ENCODE measurements at places on chromosomes 5 and 9.

- DNase-seq = no peak
Measured at GRCh38 chr9:130110166-130110565, 56.5 kb downstream of the GPR107 start.

DNA sequence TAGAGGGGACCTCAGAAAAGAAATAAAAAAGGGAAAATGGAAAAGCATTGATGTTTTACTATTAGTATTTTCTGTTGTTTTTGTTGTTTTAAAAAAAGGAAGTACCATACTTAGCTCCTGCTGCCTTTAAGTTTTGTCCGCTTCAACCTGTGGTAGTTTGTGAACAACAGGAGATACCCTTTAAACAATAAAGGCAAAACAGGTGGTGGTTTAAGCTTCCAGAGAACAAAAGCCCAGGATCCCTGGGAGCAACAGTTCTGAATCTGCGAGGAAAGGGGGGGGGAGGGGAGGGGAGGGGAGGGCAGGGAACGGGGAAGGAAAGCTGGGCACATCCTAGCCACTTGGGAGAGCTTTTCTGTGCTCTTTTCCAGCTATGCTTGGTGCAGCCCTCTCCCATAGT is 2.1 kb upstream of the PSIP1 start:
- DNase-seq = no peak

GRCh38 chr5:169347786-169348185 is 46.8 kb upstream of the SLIT3 start:
- DNase-seq = no peak

- DNase-seq = no peak
Measured at GRCh38 chr5:35990941-35991611, at the start of gene UGT3A1. Gene UGT3A1, minus strand, starts transcription at chr5:35991390. Its CDS starts 150 bp downstream, at chr5:35991240.

DNA sequence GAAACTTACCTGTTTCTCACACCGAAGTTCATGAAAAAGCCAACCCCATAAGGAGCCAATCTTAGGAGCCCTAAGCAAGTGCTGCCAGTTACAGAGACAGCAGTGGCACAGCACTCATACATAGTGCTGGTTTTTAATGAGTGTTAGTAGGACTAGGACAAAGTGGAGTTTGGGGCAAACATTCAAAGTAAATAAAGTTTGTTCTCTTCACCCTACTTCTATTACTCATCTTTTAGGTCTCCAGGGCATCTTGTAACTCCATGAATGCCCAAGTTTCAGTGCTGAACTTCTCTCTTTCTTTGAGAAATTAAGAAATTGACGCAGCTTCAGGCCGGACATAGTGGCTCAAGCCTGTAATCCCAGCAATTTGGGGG is 584.7 kb downstream of the EBF1 start:
- DNase-seq = no peak

DNA sequence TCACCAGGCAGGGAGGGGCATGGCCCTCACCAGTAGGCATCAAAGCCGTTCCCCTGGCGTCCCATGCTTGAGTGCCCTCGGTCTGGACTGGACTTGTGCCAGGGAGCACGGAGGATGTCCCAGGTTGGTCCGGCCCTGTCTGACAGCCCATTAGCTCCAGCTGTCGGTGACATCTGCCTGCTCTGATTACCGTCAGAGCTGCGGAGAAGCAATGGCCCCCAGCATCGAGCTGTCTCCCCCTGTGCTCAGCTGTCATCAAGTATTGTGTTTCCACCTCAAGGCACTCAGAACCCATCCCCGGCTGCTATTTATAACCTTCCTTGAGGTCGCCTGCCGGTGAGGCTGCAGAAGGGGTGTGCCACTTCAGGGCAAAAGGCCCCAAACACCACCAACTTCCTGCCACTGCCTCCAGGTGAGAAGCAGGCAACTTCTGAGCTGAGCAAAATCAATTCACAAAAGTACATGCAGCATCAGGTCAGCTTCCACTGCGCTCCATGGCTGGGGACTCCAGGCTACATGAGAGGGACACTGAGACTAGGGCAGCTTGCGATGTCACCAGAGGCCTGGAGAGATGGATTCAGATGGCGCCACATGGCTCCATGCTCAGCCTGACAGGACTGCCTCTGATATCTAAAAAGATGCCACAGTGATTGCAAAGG is 142.7 kb downstream of the C5orf15 start:
- DNase-seq = peak; percentile 32

GRCh38 chr5:146107901-146108300 is 2.5 kb upstream of the PLAC8L1 start:
- DNase-seq = no peak

- no peak for DNase-seq
Measured at GRCh38 chr5:121121786-121122185, 657.7 kb downstream of the PRR16 start.

DNA sequence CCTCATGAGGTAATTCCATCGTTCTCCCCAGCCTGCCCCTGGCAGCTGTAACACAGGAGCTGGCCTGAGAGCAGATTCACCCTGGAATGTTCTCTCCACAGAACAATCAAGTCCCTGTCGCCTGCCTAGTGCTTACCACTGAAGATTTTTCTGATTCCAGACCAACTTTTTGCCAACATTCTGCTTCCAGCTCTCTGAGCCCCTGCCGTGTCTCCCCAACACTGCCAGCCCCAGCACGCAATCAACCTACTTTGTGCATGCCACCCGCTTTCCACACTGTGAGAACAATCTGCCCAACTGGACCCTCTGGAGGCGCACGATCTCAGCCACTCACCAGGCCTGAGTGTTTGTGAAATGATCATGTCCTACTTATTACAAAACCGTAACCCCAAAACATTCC is 62.6 kb downstream of the PSMB7 start:
- no peak for DNase-seq

DNA sequence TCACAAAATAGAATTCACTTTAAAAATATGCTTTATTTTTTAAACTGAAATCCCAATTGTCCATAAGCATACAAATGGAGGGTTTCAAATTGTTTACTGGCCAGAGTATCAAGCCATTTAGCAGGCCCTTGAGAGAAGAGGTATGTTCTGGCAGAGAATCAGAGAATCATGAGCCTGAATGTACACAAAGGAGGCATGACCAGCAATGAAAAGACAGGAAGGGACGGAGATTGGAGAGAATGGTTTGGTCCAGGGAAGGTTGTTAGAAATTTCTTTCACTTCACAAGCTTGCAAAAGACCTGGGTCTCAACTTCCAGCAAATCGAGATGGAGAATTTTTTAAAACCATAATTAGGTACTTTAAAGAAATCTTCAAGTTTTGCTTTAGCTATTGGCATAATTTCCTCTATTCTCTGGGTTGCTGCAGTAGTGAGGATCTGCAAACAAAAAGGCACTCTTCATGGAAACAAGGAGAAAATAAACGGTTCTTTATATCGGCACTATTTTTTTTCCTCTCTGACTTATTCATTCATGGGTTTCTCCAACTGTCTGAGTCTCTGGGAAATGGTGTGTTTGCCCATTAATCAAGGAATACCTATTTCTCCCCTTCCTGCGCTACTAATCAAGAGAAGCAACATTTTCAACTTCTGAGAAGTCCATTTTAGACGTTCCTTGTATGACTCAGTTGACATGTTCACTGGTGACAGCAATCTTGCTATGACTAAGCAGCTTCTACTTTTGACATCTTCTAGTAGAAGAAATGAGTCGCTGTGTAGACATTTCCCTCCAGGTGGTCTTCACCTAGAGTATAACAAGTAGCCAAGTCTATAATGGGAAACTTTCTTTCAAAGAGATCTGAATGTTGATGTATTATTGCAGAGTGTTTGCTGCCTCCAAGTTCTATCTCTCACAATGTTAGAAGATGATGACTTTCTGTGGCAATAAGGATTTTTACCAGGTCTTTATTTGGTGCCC is 23.1 kb upstream of the ERCC6L2 start:
- no peak for DNase-seq

GRCh38 chr5:133440467-133441115 is 171.8 kb downstream of the FSTL4 start:
- no peak for DNase-seq

- no peak for DNase-seq
Measured at GRCh38 chr9:120659676-120660075, 54.6 kb downstream of the MEGF9 start.

- DNase-seq = peak; percentile 87
Measured at GRCh38 chr5:132410451-132411303, 41.2 kb downstream of the SLC22A5 start.

- no peak for DNase-seq
Measured at GRCh38 chr5:80204808-80205614, 50.8 kb downstream of the SERINC5 start.

DNA sequence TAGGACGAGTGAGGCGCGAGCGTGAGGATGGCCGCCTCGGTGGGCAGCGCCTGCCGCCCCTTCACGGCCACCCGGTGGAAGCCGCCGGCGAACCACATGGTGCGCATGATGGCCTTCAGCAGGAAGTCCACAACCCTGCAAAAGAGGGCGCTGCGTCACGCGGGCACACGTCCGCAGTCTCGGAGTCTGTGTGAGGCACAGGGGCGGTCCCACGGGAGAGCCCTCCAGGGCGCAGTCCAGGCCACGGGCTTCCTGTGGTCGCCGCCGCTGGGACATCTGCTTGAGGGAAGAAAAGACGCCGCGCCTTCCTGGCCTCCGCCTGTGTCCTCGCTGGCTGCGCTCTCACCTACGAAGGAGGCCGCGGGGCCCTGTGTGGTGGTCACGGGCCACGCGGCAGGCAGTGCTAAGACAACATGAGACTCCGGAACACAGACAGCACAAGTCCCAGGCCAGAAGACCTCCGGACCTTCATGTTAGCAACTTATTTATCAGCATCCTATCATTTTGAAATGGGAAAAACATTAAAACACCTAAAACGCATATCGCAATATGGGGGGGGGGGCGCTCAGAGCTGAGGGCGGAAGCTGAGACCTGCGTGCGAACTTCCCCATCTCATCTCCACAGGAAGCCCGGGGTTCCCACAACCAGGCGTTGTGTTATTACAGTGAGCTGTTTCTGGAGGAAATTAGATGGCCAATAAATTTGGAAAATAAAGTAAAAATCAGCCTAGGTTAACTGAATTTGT is 28.8 kb downstream of the LPCAT1 start:
- no peak for DNase-seq

DNA sequence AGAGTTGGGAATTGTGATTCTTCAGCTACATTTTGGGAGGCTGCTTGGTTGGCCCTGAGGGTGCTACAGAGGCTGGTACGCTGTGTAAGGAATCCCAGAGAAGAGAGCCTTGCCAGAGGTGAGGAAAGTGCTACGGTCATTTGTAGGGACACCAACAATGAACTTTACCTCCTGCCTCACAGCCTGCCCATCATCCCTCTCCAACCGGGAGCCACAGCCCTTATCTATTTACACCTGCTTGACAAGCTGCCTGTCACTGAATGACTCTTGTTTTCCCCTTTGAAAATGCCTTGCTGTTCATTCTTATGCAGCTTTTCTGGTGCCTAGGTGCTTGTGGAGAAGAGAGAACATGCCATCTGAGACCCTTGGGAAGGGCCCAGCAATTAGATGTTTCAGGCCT is 110.8 kb downstream of the PCSK1 start:
- DNase-seq = no peak

DNA sequence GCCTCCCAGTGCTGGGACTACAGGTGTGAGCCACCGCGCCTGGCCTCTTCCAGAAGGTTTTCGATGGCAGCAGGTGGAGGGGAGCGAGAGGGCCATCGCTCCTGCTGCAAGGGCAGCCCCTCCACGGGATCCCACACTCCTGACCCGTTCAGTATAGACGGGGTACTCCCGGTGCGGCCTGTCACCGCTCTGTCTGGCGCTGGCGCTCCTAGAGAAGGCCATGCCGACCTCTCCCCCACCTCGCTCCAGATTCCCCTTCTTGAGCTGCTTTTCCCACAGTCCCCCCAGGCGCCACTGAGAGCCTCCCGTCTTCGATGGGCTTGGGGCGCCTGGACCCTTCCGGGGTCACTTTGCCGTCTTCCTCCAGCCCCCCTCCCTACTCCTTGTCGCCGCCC is 4.3 kb upstream of the SQSTM1 start:
- DNase-seq = no peak

GRCh38 chr5:34789021-34789531 is 49.9 kb upstream of the TTC23L start:
- DNase-seq = no peak

GRCh38 chr5:52956915-52957747 is 32.0 kb upstream of the ITGA2 start:
- no peak for DNase-seq

GRCh38 chr9:125439434-125440272 is 178.0 kb downstream of the GAPVD1 start:
- no peak for DNase-seq

DNA sequence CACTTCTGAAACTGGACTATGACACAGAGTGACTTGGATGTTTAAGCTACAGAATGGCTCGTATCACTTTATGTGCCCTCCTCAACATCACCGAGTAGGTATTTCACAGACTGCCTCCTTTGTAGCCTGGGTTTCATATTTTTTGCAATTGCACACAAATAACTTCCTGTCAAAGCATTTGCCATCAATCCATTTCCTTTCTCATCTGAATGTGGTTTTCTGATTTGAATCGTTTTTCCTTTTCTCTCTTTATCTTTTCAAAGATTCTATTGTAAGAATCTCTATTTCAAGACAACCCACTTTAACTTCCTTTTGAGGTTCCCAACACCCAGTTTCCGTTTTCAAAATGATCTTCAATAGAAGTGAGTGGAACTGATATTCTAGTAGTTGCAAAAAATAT is 563.8 kb upstream of the ARRDC3 start:
- no peak for DNase-seq

DNA sequence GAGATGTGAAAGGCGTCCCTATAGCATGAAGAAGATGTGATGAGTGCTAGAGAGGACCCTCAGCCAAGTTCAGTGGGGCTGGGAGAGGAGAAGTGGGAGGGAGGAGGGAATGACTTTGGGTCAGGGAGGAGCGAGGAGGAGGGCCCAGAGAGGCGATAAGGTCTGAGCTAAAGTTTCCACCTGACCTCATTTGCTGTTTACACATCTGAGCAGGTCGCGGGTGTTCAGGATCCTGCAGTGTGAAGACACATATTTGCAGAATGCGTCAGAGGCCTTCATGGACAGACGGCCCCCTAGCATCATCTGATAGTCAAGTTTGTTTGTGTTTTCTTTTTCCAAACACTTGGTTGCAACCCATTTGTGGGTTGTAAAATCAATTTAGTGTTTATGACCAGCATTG is 18.9 kb upstream of the IGFBPL1 start:
- DNase-seq = no peak

DNA sequence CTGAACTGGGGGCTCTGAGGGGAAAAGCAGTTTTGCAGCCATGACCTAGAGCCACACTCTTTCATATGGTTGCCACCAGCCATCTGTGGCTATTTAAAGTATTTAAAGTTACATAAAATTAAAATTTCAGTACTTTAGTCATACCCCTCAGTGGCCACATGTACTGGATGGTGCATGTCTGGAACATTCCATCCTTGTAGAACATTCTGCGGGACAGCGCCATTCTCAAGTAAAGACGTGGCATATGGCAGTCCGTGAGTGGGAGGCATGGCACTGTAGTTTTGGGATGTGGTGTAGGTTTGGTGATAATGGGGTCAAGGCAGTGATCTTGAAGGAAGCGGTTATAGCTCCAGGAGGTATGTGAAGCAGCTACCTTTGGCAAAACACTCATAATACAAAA is 61.4 kb upstream of the NFIL3 start:
- no peak for DNase-seq

GRCh38 chr5:72601861-72602260 is 94.7 kb upstream of the ZNF366 start:
- no peak for DNase-seq

GRCh38 chr5:37720550-37720952 is 119.3 kb downstream of the GDNF start:
- no peak for DNase-seq

GRCh38 chr9:132005899-132006298 is 73.8 kb downstream of the MED27 start:
- no peak for DNase-seq
